NCI-H2107 (cell line): ENCODE measurements at places on chromosomes 4 and X.

- no peak for DNase-seq
These were observed 129.5 kb downstream of the KCNIP4 start for GRCh38 chr4:21819086-21819485.

- DNase-seq = no peak
These were observed 82.5 kb downstream of the ARHGEF9 start for GRCh38 chrX:63702556-63702955.

GRCh38 chr4:8009710-8010511 lies 70.2 kb upstream of the AFAP1 start:
- no peak for DNase-seq

- no peak for DNase-seq
These were observed 262.5 kb downstream of the FBXW7 start for GRCh38 chr4:152273343-152273742.

GRCh38 chr4:1347410-1347864 lies 429 bp downstream of the UVSSA start:
- DNase-seq = no peak

DNA sequence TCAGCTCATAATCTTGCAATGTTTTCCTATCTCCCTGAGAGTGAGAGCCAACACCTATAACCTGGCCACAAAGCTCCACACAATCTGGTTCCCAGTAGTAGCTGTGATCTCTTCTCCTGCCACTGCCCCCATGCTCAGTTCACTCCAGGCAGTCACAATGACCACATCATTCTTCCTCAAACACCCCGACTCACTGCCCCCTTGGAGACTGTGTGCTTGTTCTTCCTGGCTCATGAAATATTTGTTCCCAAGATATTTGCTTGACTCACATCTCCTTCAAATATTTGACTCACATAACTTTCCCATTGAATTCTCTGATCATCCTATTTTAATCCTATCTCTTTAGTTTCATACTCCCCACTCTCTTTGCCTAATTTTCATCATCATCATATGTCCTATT lies 173.7 kb downstream of the AREG start:
- no peak for DNase-seq

DNA sequence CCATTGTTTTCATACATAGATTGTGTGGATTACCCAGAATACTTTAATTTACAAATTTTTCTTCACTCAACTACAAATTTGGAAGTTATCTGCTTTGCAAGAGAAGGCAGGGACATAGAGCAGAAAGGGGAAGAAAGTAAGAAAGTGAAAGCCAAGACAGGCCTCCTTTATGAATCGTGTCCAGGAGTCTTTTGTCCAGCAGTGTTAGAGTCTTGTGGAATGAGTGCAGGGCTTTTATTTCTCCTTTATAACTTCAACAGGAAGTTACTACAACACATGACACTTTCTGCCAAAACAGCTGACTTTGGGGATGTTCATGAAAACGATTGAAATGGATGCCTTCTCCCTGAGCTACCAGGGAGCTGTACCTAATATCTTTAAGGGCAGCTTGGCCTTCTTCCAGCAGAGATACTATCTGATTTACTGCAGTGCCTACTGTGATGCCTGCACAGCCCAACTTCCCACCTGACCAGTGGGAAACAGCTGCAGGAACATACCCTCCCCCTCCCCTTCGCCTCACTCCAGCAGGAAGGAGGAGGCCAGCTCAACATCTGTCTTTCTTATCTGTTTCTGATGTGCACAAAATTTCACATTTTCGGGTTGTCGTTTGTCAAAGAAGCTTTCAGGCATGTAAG lies 557.7 kb upstream of the SLIT2 start:
- DNase-seq = no peak

DNA sequence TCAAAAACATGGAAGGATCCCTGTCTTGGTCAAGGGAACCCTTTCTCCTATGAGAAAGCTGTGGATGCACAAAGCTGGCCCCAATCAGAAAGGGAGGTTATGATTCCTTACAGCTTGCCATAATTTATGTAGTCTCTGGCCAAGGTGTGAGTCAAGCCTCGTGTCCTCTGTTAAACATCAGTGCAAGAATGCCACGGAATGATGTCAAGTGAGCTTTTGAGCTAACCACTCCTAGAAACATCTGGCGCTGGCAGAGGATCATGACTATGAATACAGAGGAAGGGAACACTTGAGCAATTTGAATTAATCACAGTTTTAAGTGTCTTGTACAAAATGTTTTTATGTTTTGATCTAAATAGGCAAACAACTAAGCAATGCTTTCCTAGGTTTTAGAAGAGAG lies 51.5 kb upstream of the RAP2C start:
- no peak for DNase-seq

DNA sequence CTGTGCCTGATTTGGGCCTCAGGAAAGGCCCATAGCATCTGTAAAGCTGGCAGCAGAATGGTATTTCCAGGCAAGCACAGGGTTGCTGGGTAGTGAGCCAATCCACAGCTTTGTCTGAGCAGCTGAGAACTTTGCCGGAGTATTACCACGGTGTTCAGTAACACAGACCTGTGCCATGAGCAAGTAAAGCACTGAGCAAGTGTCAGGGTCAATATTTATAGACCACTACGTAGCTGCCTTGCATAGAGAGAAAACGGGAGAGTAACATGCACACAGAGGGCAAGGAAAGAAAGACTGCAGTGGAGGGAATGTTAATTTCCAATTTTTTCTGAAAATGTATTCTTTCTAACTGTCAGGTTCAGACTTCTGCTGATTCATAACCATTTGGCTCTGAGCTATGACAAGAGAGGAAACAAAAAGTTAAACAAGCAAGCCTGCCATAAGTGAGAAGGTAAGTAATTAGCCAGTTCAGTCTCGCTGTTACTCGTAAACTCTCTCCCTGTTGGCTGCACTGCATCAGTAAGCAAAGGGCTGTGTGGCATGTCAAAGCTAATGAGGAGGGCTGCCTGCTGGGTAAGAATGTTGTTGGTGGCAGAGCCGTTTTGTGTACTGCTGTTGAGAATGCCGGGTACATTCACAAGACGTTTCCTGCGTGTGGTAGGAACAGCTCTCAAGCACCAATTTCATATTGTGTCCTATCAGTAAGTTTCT lies 238.1 kb downstream of the BMPR1B start:
- DNase-seq = no peak

GRCh38 chr4:139674875-139675550 lies 9.4 kb downstream of the MGST2 start:
- no peak for DNase-seq

GRCh38 chr4:7901311-7901885 lies 38.3 kb downstream of the AFAP1 start:
- no peak for DNase-seq

- no peak for DNase-seq
These were observed 79.8 kb upstream of the GPM6A start for GRCh38 chr4:175891851-175892250.

DNA sequence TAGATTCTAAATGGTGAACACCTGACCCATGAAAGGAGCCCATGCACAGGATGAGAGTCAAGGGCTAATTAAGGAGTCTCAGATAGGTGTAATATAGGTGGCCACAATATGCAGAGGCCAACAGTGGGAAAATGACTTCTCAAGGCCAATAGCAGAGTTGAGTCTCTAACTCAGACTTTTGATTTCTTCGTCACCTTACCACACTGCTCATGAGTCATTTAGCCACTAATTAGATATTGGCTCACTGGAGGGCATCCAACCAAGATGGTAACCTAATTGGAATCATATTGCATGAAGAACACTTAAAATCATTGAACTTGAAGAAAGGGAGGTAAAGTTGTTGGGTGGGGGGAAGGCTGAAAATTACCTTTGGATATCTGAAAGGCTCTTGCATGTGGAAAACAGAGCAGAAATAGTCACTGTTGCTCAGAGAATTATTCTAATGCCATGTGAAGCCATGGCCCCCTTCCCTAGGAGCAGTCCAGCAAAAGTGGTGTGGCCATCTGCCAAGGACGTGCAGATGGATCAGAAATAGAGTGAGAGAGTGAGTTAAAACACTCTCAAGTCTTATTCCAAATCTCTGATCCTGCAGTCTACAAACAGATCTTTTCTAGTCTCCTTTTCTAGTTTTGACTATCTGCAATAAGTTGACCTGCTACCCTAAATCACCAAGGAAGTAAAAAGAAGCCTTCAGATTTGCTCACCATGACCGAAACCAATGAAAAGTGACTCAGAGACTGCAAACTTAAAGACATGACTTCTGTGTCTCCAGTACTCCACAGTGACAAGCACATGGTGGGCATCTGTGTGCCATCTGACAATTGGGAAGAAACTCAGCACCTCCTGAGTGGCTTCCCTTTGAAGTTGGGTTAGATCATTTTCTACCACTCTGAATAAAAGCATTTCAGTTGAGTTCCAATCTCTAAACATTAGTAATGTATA lies 93.9 kb upstream of the C1QTNF7 start:
- no peak for DNase-seq

- no peak for DNase-seq
These were observed 22.3 kb upstream of the HOPX start for GRCh38 chr4:56703378-56703777.
